ENCODE measurements at places on chromosomes 16 and 17.

- no peak for DNase-seq
These were observed 1.2 kb downstream of the USP7 start for GRCh38 chr16:8962393-8963009.

- DNase-seq: peak; percentile 67
These were observed 4.5 kb downstream of the PMP22 start for GRCh38 chr17:15260376-15261257.

DNA sequence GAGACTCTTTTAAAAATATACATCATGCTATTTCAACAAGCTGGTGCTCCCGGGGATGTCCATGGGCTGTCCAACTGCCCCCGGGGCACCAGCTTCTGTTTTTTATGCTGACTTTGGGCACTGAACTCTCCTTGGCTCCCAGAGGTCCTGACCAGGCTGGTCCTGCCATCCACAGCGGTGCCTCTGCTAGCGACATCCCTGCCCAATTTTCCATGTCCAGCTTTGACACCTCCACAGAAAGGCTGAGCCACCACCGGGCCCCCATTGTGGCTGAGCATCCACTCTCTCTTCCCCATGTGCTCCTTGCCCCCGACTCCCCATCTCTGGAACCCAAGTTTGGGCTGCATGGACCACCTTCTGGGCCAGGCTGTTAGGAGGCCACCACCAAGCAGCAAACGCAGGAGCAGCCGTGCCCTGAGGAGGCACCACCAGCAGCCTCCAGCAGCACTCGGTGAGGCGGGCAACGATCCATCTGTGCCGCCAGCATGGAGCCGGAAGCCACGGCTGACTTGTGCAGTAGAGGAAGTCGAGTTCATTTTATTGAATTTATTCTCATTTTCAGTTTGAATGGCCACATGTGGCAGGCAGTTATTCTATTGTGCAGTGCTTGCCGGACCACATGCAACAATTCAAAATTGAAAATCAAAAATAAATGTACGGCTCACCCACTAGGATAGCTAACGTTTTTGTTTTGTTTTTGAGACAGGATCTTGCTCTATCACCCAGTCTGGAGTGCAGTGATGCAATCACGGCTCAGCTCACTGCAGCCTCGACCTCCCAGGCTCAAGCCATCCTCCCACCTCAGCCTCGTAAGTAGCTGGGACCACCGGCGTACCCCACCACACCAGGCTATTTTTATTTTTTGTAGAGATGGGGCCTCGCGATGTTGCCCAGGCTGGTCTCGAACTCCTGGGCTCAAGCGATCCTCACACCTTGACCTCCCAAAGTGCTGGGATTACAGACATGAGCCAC, 2.8 kb upstream of the MEAK7 start:
- no peak for DNase-seq

DNA sequence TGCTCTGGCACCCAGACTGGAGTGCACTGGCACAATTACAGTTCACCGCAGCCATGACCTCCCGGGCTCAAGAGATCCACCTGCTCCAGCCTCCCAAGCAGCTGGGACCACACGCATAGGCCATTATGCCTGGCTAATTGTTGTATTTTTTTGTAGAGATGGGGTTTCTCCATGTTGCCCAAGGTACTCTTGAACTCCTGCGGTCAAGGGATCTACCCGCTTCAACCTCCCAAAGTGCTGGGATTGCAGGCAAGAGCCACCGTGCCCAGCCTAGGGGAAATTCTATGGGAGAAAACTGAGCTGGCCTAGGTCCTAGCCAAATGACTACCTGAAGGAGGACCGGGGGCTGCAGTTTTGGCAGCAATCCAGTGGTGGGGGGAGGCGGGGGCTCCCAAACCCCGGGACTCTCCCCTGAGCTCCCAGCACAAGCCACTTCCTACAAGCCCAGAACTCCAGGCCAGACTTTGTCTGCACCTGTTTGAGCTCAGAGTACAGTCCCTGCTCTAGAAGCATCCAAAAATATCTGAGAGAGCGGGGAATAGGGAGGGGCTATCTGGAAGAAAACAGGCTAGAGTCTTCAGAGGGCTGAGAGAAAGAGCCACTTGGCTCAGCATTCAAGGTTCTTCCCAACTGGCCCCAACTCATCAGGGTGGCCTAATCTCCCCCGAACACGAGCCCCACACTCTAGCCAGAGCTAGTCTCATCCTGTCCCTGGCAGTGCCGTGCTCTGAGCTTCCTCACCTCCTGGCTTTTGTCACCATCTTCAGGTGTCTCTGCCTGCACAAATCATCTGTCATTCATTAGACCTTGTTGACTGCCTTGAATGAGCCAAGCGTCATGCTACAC, 9.1 kb downstream of the SRL start:
- DNase-seq: no peak

DNA sequence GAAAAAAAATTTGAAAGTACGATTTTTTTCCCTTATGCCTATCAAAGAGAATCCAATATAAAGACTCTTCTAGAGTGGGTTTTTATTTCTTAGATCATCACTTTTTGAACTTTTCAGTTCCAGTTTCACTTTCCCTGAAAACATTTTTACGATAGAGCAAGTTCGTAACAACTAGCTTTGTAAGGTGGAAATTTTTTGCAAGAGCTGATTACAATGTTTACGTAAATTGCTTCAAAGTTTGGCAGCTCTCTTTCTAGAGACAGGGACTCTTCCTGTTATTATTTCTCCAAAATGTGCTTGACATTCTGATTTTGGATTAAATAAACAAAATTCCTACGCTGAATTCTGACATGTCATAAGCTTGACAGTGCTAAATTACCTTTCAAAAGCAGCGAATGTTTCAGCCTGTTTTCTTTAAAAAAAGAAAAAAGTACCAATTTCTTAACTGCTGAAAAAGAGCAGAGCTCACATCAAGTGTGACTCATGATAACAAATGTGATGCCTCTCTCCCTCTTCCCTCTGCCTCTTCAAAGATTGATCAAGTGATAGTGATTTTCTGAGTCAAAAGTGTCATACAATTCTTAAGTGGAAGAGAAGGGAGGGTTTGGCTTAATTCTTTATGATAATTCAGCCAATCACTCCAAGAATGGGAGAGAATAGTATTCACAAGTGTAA, 175.2 kb downstream of the KCNJ2 start:
- DNase-seq: no peak

GRCh38 chr17:79987187-79987934, 48.3 kb downstream of the TBC1D16 start:
- DNase-seq: no peak

- DNase-seq: no peak
These were observed 463.2 kb downstream of the TMEM114 start for GRCh38 chr16:8127070-8127469.

GRCh38 chr17:82835766-82836512, 3.9 kb downstream of the ZNF750 start:
- DNase-seq: peak; percentile 26

GRCh38 chr16:10849736-10850477, 27.1 kb upstream of the CIITA start:
- DNase-seq: no peak

- DNase-seq: peak; percentile 58
These were observed 8.3 kb downstream of the MRPL28 start for GRCh38 chr16:361872-362701.

GRCh38 chr16:57446531-57447185, 527 bp downstream of the CIAPIN1 start:
- no peak for DNase-seq

GRCh38 chr16:69601250-69601649, 35.5 kb downstream of the NFAT5 start:
- DNase-seq: no peak

GRCh38 chr17:72175263-72175662, 54.4 kb downstream of the SOX9 start:
- no peak for DNase-seq

DNA sequence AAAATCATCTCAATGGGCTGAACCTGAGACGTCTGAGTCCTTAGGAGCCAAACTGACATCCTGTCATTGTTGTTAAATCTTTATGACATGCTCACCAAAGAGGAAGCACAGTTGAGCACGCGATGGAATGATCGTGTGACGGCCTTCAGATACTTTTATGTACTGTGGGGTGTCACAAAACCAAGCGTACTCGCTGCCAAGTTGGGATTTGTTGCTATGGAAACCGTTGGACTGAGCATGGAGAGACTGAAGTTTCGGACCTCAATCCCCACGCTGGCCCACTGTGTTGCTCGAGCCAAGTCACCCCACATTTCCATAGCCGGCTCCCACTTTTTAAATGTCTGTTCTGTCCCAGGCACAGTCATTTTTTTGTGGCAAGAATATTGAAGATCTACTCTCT, 222.8 kb upstream of the SDK2 start:
- DNase-seq: no peak

DNA sequence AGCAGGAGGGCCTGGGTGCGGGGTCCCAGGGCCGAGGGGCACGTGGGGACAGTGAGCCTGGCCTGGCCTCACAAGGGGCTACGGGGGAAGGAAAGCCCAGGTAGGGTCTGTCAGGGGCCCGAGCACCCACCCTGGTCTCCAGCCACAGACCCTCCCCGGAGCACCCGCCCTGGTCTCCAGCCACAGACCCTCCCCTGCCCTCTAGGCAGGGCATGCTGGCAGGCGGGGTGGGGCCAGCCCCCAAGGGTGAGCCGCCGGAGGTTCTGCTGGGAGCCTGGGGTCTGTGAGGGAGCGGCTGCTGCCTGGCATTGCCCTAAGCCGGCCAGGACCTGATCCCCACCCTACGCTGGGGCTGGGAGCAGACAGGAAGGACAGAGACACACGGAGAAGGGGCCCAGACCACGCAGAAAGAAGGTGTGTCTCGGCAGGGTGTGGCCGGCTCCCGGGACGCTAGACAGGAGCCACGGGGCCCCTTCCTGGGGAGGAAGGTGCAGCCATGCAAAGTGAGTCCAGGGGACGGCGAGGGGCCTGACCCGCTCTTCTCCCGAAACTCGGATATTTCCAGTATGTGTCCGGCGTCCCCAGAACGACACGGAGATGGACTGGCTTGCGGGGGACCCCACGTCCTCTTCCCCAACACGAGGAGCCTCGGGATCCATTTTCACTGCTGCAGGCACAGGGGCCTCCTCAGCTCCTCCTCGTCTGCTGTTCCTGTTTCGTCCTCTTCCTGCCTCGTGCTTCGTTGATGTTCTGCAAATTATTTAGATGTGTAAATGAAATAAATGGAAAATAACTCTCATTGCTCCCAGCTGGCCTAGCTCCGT, 15.5 kb downstream of the UTS2R start:
- no peak for DNase-seq

DNA sequence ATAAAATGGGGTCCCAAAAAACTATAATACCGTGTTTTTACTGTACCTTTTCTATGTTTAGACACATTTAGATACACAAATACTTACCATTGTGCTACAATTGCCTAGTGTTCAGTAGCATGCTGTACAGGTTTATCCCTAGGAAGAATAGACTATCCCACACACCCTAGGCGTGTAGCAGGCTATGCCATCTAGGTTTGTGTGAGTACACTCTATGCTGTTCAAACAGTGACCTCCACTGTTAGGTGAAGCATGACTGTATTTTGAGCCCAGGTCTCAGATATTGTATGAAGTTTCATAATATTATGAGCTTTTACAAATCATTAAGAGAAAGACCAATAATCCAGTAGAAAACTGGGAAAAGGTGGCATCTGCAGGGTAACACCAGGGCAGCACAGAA, 23.6 kb downstream of the MILR1 start:
- no peak for DNase-seq

GRCh38 chr16:48555597-48556242, 54.3 kb downstream of the N4BP1 start:
- no peak for DNase-seq

DNA sequence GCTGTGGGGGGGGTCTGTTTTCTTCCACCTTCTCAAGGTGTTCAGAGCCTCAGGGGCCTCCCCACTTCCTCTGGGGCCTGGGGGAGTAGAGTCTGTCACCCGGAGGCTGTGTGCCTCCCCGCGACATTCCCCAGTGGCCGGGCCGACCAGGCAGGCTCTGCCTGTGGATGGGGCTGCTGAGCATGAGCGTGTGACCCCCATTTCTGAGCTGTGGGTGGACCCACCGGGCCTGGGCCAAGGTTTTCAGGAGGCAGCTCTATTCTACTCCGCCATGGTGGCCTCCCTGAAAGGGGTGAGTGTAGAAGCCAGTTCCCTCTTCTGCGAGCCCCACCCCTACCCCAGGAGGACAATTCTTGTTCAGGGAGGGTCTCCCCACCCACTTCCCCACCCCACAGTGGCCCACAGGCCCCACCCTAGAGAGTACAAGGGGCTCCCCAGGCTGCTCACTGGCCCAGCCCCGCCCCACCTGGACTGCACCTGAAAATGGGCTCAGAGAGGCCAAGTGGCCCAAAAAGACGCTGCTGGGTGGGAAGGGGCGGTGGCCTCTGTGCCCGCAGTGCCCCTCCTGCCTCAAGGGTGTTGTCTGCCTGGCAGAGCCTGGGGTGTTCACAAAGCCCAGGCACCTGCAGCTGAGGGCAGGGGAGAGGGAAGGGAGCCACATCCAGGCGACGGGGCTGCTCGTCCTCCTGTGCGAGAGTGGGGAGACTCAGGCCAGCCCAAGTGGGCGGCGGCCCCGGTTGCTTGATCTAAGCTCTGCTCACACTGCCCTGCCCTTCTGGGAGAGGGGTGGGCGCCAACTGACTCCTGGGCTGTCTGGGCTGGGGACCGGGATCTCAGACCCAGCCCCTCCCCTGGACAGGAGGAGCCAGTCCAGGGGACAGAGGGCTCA, 1.3 kb downstream of the MSLN start:
- no peak for DNase-seq

GRCh38 chr17:298791-299450, 53.7 kb downstream of the RPH3AL start:
- DNase-seq: no peak

DNA sequence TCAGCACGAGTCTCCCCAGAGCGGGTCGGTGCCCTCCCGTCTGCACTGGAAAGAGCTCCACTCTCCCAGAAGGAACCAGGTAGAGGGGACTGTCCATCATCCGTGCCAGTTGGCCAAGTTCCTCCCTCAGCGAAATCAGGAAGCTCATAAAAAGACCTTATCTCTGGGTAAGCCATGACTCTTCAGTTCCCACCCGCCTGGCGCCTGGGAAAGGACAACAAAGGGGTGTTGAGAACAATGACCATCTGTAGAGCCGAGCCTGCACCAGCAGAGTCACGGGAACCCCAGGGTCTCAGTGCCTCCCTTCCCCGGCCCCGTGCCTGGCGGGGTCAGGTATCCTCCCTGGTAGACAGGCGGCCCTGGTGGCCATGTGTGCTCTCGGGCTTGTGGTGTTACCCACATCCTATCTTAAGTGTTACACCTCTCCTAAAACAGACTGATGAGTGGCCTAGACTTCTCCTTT, 190.7 kb downstream of the AXIN2 start:
- DNase-seq: no peak

DNA sequence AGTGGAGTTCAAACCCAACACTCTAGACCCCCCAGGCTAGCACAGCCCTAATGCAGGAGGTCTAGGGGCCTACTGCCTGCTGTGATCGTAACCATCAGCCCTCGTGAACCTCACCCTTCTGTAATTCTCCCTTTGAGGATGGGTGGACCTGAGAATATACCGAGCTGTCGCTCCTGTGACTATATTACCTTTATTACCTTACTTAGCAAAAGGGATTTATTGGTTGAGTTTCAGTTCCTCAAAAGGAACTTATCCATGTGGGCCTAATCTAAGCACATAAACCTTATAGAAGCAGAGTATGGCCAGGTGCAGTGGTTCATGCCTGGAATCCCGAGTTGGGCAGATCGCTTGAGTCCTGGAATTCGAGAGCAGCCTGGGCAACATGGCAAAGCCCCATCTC, 19.2 kb upstream of the EMP2 start:
- no peak for DNase-seq

- DNase-seq: no peak
These were observed 56.2 kb downstream of the PRMT7 start for GRCh38 chr16:68367030-68367429.
